ENCODE measurements at places on chromosomes 11 and 22.
A peak's percentile ranks its signal among the peaks of the same experiment; 100 is the strongest.

DNA sequence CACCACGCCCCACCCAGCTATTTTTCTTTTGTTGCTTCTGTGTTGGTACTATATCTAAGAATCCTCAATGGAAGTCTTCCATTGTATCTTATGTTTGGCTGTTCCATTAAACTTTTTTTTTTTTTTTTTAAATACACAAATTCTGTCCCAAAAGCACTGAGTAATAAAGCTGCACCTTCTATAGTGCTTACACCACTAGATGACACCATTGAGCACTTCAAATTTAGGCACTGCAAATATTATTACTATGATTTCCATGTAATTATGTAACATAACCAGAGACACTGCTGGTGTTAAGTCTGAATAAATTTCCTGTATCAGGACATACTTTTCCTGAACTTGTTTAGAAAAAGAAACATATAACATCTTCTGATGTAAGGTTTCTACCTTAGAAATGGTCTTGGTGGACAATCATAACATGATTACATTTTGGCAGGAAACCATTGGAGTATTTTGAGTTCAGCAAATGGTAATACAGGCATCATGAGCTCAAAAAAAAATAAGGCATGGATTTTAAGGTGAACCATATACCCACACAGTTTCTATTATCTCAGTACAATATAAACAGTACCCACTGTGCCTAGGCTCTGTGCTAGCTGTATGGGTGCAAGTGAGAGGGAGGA, 110.5 kb downstream of the ATG16L2 start:
- no peak for DNase-seq

GRCh38 chr22:42279425-42280020, 9.1 kb upstream of the TCF20 start:
- no peak for DNase-seq

DNA sequence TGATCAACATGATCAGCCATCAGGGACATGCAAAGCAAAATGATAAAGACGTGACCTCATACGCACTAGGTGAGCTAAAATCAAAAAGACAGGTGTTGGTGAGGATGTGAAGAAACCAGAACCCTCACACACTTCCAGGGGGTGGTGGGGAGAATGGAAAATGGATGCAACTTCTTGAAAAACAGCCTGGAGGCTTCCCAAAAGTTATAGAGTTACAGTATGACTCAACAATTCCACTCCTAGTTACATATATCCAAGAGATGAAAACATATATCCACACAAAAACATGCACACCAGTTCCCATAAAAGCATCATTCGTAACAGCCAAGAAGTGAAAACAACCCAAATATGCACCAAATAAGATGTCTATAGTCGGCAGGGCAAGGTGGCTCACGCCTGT, 42.1 kb upstream of the APLNR start:
- no peak for DNase-seq

- no peak for DNase-seq
Observed at GRCh38 chr22:31486951-31487350, 2.7 kb downstream of the EIF4ENIF1 start.

- peak; percentile 11 for DNase-seq
Observed at GRCh38 chr22:49724893-49725489, 102.7 kb downstream of the BRD1 start.

DNA sequence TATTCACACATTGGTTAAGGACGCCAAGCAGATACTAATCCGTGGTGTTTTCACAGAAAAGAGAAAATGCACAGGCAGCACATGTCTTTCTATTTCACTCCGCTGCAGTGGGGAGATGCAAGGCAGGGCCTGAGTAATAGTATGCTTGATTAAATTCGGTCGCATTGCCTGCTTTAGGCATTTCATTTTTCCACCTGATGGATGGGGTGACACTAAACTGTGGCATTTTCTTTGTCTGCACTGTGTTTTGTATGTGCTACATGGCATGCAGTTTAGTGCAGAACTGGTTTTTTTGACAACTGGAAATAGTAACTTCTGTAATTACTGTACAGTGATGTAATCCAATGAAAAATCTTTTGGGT, 94.9 kb downstream of the SLC17A6 start:
- DNase-seq = no peak

DNA sequence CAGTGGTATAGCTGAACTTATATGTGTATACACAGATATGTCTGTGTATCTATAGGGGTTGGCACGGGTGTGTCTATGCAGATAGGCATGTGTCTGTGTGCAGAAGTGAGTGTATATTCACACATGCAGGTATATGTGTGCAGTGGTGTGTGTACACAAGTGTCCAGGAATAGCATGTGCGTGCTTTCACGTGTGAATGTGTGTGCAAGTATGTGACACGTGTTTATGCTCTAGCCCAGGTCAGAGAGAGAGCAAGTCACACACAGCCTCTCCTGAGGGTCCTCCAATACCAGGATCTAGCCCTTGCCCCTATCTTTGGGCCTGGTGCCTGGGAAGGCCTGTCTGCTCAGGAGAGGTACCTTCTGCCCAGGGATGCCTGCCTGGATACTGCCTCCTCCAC, 26.3 kb downstream of the PDE2A start:
- no peak for DNase-seq
